ENCODE measurements at places on chromosomes 12 and 14. TPM values are rescaled to one million over a fixed set of nuclear protein-coding genes. Genes with fewer than 3 reads are reported as not detected.

MOAP1 gene
- total RNA-seq = 15.5 TPM

GNS gene
- total RNA-seq = 59.7 TPM

CCDC38 gene
- 0.06 TPM for total RNA-seq

HELB gene
- total RNA-seq = 1.7 TPM

KLHDC2 gene
- 33.1 TPM for total RNA-seq

VASH1 gene
- 4.6 TPM for total RNA-seq

Data from A549 treated with CpdA at 1 μM for 4 hours (cell line).